Central memory CD4-positive, alpha-beta T cell (primary cell): ENCODE measurements at places on chromosomes 2 and 18.

DNA sequence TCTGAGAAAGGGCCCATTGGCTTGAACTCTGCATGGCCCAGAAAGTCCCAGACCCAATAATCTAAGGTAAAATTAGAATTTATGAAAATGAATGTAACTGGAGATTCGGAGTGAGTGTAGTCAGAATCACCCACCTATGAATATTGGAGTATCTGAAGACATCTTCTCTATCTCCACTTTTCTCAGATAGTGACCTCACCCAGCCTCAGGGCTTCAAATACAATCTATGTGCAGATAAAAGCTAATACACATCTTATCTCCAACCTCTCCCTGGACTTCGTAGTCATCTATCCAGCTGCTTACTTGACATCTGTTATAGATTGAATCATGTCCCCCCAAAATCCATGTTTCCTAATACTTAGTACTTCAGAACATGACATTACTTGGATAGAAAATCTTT lies 263.2 kb downstream of the RAD51AP2 start:
- DNase-seq = no peak

DNA sequence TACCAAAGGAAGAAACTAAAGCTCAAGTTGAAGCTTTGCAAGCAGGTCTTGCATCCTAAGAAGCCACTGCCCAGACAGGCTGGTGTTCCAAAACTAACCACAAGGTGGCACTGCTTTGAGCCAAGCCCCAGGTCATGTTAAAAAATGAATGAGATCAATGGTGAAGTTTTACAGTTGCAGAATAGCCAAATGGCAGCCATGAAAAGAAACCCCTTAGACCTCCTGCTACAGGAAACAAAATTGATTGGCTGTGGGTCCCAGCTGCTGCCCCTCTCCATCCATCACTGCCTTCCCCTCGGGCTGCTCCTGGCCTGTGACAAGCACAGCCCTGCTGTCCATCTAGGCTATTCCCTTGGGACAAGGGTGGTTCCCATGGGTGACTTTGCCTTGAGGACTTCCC lies 20.7 kb upstream of the MREG start:
- DNase-seq = peak; percentile 58

DNA sequence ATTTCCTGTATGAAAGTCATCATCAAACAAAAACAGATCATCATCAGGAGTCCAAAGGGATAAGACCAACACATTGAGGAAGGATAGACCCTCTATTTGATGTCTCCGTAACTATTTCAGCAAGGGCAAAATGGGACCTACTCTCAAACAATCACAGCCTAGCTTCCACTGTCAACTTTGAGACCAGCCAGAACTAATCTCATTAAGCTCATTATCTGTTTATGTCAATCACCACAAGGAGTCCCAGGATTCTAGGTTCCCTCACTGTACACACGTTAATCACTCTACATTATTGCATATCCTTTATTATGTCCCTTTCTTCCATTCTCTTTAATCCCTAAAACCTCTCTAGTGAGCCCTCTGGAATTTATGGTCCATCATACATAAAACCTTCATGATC lies 370.3 kb upstream of the LINC00305 start:
- no peak for DNase-seq

GRCh38 chr2:135050132-135050531 lies 2.0 kb upstream of the RAB3GAP1 start:
- DNase-seq = no peak

GRCh38 chr18:66560094-66560493 lies 43.8 kb downstream of the CDH19 start:
- no peak for DNase-seq

GRCh38 chr2:133438026-133438425 lies 130.2 kb downstream of the NCKAP5 start:
- DNase-seq = no peak

GRCh38 chr18:26421931-26422330 lies 126.4 kb downstream of the KCTD1 start:
- no peak for DNase-seq

- DNase-seq = no peak
Measured at GRCh38 chr2:57965961-57966360, 80.6 kb upstream of the VRK2 start.

GRCh38 chr2:216486708-216487107 lies 11.9 kb upstream of the RPL37A start:
- no peak for DNase-seq

GRCh38 chr2:64644458-64645382 lies 9.0 kb downstream of the SERTAD2 start:
- DNase-seq = peak; percentile 28

DNA sequence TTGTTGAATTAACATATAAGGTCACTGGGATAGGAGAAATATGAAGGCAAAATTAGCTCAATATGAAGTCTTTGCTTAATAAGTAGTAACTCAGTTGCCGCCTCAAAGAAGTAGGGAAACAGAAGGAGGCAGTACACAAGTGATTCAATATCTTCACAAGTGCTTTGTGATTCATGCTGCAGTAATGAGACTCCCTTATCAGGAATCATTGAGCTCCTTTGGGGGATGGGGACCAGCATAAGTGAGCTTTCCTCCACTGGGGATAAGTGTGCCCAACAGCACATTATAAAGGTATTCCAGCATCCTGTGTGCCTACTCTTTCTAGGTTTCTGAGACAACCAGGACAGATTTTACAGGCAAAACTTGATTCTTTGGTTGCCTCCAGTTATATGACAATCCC lies 323.4 kb upstream of the UBE2E3 start:
- no peak for DNase-seq

- DNase-seq = no peak
Measured at GRCh38 chr2:75321599-75321922, 122.2 kb upstream of the TACR1 start.

DNA sequence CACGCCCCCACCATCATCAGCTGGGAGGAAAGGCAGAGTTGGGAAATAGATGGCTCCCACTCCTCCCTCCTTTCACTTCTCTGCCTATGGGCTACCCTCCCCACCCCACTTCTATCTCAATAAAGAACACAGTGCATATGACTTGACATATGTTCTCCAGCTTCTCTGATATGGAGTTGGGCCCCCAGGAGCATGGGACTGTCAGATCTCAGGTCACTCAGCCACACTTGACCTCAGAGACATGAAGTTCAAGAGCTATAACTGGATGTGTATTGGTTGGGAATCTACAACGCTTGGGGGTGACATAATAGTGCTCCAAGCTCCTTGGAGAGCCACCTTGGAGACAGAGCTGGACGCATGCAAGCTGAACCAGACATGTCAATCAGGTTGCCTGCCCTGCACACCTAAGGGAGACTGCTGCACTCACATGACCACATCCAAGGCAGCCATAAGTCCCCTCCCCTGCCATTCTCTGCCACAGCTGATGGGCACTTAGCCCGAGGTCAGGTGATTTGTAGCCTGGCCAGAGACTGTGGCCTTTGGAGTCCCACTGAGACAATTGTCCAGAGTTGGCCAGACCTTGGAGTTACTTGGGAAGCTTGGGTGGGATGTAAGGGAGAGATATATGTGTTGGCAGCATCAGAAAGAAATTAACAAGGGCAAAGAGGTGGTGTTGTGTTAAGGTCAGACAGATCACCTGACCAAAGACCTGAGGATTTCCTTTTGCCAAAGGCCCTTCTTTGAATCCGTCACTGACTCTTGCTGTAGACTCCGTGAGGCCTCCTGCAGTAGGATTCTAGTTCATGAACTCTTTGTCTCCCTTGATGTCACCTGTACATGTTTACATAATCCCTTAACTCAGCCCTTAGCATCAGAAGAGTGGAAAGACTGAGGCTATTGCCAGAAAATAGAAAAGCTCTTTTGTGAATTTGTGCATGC lies 3.7 kb downstream of the INHA start:
- DNase-seq = no peak

- DNase-seq = no peak
Measured at GRCh38 chr2:207403141-207403540, 126.6 kb upstream of the CREB1 start.

GRCh38 chr2:9097239-9097638 lies 93.8 kb upstream of the MBOAT2 start:
- DNase-seq = no peak

- DNase-seq = no peak
Measured at GRCh38 chr18:5630900-5631413, 87.2 kb upstream of the EPB41L3 start.

DNA sequence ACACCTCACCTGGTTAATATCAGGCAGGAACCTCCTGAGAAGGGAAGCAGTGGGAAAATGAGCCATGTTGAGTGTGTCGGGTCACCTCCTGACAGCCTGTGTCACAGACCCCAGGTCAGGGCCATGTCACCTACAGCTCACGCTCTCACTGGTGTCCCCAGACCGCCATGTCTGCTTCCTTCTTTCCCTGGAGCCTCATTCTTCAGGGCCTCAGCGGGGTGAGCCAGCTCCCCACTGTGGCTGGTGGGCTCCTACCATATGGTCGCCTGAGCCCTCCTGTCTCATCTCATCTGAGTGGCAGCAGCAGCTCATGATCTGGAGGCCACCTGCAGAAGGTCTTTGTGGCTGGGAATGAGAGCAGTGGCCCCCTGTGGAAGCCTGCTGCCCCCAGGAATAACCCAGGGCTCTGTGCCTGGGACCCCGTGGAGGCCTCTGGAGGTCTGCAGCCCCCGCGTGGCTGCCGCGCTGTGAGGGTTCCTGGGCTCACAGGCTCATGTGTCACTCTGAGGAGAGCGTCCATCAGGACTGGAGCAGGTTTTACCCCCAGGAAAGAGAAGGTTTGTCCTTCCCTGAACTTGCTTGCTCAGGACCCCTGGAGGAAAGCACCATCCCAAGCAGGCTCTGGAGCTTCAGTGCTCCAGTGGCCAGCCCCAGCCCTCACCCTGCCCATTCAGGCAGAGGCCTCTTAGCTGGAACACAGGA lies 56.4 kb downstream of the FAM168B start:
- DNase-seq = no peak

GRCh38 chr2:79619976-79620375 lies 107.1 kb downstream of the CTNNA2 start:
- DNase-seq = no peak

- DNase-seq = no peak
Measured at GRCh38 chr2:196759378-196759706, 40.1 kb downstream of the GTF3C3 start.

- DNase-seq = no peak
Measured at GRCh38 chr2:22282220-22282619, 1102.8 kb upstream of the KLHL29 start.

DNA sequence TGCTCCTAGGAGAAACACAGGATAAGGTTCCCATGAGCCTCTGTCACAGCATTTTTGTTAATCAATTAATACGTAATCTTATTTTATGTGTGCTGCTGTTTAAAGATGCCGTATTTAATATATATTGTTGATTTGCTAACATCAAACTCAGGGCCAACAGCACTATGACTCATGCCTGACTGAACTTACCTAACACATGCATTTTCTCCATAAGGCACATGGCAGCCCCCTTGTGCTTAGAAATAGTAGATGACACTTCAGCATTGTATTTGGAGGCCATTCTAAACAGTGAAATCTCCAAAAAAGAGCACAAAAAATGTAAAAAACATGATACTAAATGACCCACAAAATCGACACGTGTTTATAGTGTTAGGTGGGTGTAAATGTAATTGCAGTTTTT lies 314.8 kb downstream of the MYCN start:
- DNase-seq = no peak

- no peak for DNase-seq
Measured at GRCh38 chr2:99445065-99445464, 44.8 kb downstream of the REV1 start.

DNA sequence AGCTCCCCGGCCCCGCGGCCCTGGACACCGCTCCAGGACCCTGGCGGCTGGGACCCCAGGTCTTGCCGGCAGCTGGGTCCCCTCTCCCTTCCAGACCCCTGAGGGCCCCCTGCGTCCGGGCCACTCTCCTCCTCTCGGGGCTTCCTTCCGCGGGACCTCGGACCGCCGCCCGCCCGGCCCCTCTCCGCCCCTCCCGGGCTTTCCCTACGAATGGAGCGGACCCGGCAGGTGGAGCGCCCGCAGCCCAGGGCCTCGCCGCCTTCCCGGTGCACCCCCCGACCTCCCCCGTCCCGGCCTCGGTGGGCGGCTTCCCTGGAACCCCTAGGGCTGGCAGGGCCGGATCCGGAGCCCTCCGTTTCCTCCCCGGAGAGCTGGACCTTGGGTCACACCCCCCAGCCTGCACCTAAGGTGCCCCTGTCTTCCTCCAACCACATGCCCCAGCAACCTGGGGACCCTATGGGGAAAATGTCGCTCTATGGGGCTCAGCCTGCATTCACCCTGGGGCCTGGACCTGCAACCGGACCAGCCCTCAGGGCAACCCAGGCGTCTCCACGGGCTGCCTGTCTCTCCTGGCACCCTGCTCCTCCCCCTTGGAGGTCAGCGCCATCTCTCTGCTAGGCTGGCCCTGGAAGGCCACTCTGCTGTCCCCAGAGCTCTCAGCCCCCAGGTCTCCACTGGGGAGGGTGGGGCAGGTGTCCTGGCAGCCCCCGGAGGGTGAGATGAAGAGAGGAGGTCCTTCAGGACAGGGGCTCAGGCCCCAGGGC lies 730 bp downstream of the B3GNT7 start:
- no peak for DNase-seq

- no peak for DNase-seq
Measured at GRCh38 chr2:168430431-168430830, 25.6 kb upstream of the CERS6 start.

DNA sequence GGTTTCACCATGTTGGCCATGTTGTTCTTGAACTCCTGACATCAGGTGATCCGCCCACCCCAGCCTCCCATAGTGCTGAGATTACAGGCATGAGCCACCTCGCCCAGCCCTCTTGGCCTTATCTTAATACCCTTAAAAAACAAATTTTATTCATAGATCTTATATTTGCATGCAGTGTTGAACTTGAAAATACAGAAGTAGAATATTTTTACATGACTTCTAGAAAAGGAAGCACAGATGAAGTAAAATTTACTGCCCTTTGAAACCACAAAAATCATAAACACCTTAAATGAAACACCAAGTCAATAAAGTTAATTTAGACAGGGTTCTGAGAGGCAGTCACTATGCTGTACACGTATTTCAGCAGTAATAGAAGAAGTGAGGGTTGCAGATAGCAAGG lies 145.7 kb downstream of the CERS6 start:
- no peak for DNase-seq

DNA sequence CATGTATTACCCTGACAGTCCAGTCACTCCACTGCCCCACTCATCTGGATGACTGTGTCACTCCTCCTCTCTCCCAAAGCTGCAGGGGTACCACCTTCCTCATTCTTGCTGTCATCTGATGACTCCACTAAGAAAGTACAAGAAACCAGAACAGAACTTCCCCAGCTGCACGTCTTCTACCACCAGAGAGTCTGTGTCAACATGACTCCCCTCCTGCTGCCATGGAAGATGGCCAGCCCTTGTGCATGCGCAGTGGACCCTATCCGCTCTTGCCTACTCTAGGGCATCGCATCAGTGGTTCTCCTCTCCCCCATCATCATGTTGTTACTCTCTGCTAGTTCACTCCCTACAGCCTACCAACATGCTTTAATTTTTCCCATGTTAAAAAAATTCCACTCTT lies 14.5 kb upstream of the ST8SIA3 start:
- DNase-seq = no peak

GRCh38 chr2:177682836-177683660 lies 290.5 kb downstream of the AGPS start:
- DNase-seq = no peak
